MG63 (cell line): ENCODE measurements at places on chromosomes 6 and 20. TPM values are rescaled to one million over a fixed set of nuclear protein-coding genes. Genes with fewer than 3 reads are reported as not detected.

PACRG gene
- total RNA-seq: not detected in 2 replicates

PSORS1C2 gene
- not detected in 2 replicates for total RNA-seq

NKAPL gene
- total RNA-seq: not detected in 2 replicates

GRCh38 chr6:13294499-13295069 lies 33.8 kb downstream of the TBC1D7 start:
- no peak for DNase-seq

DNA sequence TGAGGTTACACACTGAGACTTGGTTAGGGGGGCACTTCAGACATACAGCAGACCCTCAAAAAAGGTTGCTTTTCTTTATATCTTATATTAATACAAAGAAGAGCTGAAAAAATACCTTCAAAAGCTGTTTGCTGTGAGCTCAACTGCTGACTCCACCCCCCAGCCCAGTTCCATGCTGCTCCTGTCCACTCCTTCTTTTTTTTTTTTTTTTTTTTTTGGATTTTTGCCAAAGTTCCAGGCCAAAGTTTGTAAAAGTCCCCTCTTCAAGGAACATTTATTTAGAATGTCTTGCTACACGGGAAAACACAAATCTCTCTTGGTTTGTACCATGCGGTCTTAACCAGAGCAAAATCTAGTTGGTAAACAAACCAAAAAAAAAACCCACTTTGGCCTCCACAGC lies 85.3 kb upstream of the AKAP12 start:
- DNase-seq: peak; percentile 14

DNA sequence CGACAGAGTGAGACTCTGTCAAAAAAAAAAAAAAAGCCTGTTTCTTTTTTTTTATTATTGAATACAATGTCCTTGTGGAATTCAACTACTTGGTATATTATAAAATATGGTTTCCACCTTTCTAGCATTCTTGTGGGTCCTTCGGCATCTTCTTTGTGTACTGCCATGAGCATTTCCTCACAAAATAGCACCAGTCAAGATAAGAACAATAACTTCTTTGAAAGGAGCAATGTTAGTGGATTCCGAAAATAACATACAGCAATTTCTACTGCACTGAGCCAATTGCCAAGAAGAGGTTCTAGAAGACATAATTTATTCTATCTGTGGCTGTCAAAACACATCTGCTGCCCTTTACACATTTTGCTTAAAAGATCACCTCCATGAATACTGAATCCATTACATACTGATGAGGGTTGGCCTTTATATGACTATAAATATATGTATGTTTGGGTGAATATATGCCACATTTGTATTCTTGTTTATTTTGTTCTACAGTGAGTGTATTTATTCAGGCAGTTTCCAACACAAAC lies 19.1 kb upstream of the SPTLC3 start:
- no peak for DNase-seq

DNA sequence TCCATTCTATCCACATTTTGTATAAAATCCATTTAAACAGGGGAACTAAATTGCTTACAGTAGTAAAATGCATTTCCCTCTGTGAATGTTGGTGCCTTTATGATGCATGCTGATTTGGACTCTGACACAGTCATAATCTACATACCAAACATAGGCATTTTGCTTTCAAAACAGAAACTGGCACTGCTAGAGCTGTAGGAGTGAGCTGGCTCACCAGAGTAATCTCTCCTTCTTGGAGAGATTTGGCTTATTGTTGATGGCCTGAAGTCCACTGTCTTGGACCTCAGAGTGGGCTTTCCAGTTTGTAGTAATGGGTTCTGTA lies 363.2 kb upstream of the FLRT3 start:
- DNase-seq: peak; percentile 23

DNA sequence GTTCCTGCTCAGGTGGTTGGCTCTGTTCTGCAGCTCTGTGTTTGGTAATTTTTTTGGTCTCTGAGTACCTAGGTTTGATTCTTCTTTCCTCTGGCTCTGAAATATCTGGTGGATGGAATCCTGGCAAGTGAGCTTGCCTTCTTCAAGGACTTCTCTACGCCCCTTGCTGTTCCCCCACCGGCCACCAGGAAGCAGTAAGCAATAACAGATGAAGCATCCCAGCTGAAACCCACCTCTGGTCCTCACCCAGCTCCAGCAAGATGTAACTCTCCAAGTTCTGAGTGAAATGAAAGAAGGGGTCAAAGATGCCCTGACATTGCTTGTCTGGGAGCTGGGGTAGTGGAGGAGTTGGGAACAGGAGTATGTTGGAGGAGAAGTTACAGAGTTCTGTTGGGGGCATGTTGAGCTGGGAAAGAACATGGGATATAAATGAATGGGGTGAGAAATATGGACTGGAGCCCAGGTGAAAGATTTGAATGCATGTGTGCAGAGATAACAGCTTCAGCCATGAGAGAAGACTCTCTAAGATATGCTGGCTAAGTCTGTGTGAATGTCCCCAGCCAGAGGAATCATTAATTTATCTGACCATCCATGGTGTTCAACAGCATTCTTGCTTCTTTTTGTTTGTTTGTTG lies 51.3 kb upstream of the GLP1R start:
- DNase-seq: peak; percentile 55

- peak; percentile 86 for DNase-seq
Measured at GRCh38 chr20:63232235-63233060, 3.3 kb upstream of the BIRC7 start.
